Activated CD8-positive, alpha-beta T cell treated with anti-CD3 and anti-CD28 coated beads for 36 hours (primary cell): ENCODE measurements at places on chromosomes 2 and 18.

DNA sequence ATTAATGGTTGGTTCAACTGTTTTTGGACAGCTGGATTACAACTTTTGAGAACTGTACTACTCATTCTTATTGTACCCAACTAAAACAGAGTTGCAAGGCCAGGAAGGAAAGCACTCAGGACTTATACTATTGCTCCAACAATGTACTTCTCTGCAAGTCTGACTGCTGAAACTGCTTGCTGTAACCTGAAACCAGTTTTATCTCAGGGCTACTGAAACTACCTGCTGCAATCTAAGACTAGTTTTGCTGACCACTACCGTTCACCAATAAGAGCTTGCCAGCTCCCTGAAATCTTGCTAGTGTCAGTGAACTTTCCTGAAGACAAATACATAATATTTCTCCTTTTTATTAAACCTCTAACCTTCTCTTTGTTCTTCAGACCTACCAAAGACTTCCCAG is 157.3 kb downstream of the CDCA7 start:
- no peak for DNase-seq

DNA sequence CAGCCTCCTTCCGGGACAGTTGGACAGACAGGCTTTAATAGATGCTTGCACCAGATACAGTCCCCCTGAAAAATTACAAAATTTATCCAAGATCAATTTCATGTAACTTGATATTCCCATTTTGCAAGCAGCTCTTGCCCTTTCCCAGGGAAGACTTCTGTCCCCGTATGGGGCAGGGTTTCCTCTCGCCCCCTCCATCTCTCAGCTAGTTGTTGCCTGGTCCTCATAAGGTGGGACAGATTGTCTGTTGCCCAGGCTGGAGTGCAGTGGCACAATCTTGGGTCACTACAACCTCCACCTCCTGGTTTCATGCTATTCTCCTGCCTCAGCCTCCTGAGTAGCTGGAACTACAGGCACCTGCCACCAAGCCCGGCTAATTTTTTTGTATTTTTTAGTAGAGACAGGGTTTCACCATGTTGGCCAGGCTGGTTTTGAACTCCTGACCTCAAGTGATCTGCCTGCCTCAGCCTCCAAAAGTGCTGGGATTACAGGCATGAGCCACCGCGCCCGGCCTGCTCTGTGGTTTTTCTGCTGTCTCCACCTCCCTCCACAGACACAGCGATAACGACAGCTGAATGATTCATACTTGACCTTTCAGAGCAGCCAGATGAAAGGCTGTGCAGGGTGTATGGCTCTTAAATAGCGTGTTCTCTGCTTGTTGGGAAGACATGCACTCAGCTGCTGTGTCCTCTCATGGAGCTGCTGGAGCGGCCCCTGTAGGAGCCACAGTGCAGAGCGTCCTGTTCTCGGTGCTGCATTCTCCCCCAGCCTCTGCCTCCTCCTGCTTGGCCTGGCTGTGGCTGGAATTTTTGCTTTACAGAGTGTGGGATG is 61.4 kb downstream of the TTC39C start:
- DNase-seq, result peak; percentile 94

DNA sequence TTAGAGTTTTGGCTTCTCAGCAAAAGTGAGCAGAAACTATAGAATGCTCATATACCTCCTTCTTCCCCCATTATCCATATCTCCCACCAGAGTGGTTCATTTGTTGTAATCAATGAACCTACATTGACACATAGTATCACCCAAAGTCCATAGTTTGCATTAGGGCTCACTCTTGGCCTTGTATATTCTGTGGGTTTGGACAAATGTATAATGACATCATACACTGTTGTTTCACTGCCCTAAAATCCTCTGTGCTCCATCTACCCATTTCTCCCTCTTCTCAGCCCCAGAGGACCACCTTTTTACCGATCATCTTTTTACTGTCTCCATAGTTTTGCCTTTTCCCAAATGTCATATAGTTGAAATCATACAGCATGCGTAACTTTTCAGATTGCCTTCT is 24.1 kb downstream of the ZFP36L2 start:
- DNase-seq, result no peak

GRCh38 chr2:144999071-144999875 is 479.4 kb upstream of the ZEB2 start:
- DNase-seq, result no peak

GRCh38 chr2:182977463-182977862 is 60.8 kb downstream of the NCKAP1 start:
- DNase-seq, result no peak

- DNase-seq, result no peak
Measured at GRCh38 chr18:3836483-3837335, 386.7 kb downstream of the TGIF1 start.

GRCh38 chr2:184316921-184317320 is 281.4 kb upstream of the ZNF804A start:
- DNase-seq, result no peak

- DNase-seq, result no peak
Measured at GRCh38 chr2:233803994-233804393, 25.9 kb downstream of the MROH2A start.

GRCh38 chr2:239311132-239312040 is 89.4 kb downstream of the HDAC4 start:
- DNase-seq, result no peak
